ENCODE measurements at places on chromosomes 2 and 18. TPM values are rescaled to one million over a fixed set of nuclear protein-coding genes. Genes with fewer than 3 reads are reported as not detected.

SATB2 gene
- polyA plus RNA-seq, result not detected

HOXD12 gene
- polyA plus RNA-seq, result not detected

KLF7 gene
- polyA plus RNA-seq, result 6.7 TPM

CARF gene
- polyA plus RNA-seq, result 5.4 TPM

Data from immature natural killer cell (primary cell).